ENCODE measurements at places on chromosomes 11 and 22.

GRCh38 chr22:18950141-18950540 lies 14.0 kb upstream of the PRODH start:
- DNase-seq = no peak

- no peak for DNase-seq
Measured at GRCh38 chr22:33401291-33401690, 343.1 kb upstream of the SYN3 start.

DNA sequence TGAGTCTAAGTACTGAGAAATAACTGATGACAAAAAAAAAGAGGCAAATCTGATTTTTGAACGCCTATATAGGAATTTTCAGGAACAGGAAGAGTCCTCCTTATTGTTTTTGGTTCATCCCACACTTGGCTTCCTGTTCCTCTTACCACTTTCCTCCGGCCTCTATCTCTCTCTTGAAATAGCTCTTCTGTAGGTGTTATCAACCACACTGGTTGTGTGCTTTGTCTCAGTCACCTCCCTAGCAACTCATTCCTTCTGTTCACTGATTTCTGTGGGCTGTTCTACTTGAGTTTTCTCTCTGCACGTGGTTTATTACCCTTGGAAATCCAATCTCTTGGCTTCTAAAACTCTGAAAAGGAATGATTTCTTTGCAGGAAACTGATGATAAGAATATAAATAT lies 78.7 kb upstream of the C11orf87 start:
- no peak for DNase-seq

DNA sequence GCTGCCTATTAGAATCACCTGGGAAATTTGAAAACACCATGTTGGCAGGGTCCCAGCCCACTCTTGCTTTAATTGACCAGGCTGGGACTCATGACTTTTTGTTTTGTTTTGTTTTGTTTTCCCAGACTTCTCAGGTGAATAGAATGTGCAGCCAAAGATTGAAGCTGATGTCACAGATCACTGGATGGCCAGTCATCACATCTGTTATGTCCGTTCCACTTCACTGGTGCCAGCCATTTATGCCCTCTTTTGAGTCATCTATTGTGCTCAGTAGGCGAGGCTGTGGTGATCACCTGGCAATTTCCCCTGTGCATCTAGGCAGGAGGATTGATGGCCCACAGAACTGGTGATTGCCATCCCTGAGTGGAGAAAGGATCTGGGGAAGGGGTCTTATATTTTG lies 297.3 kb downstream of the INSC start:
- DNase-seq = no peak

DNA sequence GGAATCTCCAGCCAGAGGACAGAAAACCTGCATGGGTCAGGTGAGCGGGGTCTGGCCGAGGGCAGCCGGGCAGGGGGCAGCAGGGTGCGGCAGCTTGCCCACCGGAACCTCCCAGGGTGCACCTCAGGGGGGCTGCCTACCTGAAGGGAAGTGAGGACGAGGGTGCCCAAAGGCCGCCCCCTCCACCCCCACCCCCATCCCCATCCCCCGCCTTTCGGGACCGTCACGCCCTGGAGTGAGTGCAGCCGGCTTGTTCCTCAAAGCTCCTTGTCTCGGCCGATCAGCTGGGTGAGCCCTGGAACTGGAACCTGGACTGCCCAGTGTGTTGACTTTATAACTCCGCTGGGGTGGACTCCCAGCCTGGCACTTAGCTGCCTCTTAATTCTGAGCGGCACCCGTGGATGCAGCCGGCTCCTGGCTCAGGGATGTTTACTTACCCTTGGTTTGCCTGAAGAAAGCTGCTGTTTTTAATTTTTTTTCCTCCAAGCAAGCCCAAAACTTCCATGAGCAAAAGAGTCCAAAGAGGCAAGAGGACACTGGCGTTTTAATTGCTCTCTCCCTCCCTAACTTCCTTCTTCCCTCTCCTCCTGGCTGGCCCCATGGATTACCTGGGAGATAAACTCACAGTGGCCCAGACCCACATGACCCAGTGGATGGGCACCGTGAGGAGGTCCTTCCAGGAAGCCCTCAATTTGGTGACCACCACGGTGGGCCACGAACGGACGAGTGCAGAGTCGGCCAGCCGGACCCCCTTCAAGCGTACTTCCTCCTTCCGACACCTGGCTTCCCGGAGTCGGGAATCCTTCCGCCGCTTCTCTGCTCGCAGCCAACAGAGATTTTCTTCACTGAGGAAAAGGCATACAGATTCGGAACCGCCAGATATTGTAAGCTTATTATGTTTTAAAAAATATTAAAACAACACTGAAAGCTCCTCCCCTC lies 87.8 kb upstream of the CRYBB3 start:
- DNase-seq = no peak

DNA sequence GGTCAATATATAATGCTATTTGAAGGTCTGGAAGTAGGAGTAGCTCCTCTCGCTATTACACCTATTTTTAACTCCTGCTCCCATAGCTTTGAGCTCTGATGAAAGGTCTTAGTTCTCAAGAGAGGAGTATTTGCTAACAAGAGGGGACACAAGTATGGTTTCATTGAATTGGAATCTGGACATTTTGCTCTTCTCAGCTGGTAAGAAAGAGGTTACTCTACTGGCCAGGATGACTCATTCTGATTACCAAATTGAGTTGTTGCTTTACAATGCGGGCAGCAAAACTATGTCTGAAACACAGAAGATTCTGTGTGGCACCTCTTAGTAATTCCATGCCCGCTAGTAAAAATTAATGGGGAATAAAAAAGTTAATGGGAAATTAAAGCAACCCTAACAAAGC lies 63.6 kb upstream of the EP300 start:
- DNase-seq = no peak
